ENCODE measurements at places on chromosomes 6 and 20.

DNA sequence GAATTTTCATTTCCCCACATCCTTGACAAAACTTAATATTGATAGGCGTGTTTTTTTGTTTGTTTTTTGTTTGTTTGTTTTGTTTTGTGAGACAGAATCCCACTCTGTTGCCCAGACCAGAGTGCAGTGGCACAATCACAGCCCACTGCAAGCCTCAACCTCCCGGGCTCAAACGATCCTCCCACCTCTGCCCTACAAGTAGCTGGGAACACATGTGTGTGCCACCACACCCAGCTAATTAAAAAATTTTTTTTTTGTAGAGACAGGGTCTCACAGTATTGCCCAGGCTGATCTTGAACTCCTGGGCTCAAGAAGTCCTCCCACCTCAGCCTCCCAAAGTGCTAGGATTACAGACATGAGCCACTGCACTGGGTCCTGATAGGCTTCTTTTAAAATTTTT, 9.2 kb downstream of the CEP57L1 start:
- no peak for DNase-seq

- no peak for DNase-seq
Observed at GRCh38 chr6:16972535-16972934, 129.3 kb upstream of the STMND1 start.

DNA sequence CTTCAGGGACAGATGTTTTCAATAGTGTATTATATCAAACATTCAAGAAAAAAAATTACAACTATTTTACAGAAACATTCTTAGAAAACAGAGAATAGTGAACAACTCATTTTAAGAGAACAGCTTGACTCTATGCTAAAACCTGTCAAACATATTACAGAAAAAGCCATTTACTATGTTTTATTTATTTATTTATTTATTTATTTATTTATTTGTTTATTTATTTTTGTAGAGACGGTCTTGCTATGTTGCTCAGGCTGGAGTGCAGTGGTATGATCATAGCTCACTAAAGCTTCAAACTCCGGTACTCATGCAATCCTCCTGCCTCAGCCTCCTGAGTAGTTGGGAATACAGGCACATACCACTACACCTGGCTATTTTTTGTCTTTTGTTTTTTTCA, 317.9 kb upstream of the HTR1E start:
- no peak for DNase-seq

GRCh38 chr6:49856282-49856681, 10.1 kb downstream of the CRISP1 start:
- no peak for DNase-seq

DNA sequence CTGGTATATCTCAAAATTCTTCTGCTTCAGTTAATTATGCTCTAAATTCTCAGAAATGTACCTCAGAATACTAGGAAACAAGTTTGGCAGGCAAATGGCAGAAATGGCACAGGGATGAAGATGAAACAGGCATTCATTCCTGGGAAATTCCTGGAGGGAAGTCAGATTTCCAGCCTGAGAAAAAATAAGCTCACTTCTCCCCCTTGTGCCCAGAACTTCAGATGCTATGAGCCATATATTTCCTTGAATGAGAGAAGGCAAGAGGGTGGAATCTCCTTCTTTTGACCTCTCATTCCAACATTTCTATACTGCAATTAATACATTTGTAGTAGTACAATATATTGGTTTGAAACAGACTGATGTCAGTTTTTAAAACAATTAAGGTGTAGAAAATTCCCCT, 22.8 kb downstream of the RGS17 start:
- DNase-seq: peak; percentile 60

- no peak for DNase-seq
Observed at GRCh38 chr6:140264431-140264830, 890.0 kb upstream of the CITED2 start.

- no peak for DNase-seq
Observed at GRCh38 chr6:100980949-100981348, 99.8 kb upstream of the ASCC3 start.

DNA sequence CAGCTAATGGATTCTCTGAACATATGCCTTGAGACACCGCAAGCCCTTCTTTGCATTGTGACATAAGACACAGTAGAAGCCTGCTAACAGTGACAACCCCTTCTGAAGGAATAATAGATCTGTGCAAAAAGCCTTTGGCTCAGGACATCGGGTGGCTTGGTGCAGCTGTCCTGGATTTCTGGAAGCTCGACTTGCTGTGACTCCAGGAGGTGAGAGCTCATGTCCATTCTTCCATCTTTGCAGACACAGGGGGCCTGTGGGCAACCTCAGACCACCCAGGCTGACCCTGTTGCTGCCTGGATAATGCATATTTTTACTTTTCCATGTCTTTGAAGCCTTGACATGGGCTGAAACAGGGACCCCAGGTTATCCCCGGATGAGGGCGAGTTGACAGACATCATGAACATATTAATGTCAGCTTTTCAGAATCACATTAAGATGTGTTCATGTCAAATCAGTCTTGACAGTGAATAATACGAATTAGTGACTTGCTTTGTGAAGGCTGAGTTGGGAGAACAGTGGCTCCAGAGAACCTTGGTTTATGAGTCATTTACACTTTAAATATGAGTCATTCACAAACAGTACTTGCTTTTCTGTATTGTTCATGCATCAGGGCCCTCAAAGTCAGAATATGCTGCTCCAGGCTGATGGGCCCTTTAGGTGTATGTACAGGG, 66.8 kb upstream of the IYD start:
- DNase-seq: no peak

GRCh38 chr20:62367136-62367632, at the start of gene LAMA5:
Gene LAMA5, minus strand, starts transcription at chr20:62367312. Its CDS starts 67 bp downstream, at chr20:62367245.
- no peak for DNase-seq

DNA sequence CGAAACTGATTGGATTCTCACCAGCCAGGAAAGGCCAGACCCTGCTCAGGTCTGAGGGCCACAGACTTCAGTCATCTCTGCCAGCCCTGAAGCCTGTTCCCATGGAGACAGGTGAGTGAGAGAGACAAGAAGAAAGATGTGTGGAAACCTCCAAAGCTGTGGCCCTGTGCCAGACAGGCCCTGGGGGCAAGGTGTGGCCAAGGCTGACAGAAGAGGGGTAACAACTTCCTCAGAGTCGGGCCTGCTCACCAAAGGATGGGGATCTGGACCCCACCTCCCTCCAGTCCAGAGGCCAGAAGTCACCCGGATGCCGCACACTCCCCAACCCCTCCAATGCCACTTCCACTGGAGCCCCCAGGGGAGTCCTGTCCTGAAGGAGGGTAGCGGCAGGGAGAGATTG, 73.6 kb downstream of the MDGA1 start:
- no peak for DNase-seq

GRCh38 chr6:15555101-15556038, 107.5 kb downstream of the DTNBP1 start:
- peak; percentile 58 for DNase-seq

GRCh38 chr6:25414755-25415154, 135.6 kb downstream of the CARMIL1 start:
- DNase-seq: no peak

GRCh38 chr20:53208110-53208832, 236.1 kb downstream of the TSHZ2 start:
- no peak for DNase-seq

DNA sequence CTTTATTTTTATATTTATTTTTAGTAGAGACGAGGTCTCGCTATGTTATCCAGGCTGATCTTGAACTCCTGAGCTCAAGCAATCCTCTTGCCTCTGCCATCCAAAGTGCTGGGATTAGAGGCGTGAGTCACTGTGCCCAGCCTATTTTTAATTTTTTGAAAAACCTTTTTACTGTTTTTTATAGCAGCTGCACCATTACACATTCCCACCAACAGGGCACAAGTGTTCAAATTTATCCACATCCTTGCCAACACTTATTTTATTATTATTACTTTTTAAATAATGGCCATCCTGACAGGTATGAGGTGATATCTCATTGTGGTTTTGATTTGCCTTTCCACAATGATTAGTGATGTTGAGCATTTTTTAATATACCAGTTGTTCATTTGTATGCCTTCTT, 42.5 kb downstream of the PACSIN1 start:
- DNase-seq: no peak

DNA sequence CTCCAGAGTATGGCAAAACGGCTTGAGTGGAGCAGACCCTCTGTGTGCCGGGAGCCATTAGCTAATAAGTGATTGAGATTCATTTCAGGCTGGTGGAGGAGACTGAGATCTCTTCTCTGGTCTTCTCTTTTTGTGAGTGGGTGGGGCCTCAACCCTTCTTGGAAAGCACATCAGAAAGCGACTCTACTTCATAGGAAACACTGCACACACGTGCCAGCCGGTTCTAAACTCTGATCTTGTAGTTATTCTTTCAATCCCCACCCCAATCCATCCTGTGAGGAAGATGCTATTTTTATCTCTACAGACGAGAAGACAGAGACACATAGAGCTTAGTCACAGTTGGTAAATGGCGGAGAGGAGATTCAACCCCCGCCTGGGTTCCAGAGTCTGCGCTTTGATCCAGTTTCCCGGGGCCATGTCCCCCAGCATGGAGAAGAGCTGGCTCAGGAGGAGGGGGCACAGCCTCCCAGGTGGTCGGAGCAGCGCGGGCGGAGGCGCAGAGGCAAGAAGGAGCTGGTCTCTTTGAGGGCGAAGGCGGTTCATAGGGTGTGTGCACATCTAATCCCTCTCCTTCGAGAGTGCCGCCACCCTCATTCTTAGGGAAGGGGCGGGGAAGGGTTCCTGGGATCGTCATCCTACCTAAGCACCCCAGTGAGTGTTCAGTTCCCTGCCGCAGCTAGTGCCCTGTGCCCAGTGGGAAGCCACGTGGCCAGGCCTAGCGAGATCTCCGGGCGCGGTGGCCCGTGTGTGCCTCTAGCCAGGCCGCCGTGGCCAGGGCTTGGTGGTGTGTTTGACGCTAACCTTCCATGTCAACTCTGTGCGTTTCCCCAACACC, 49.0 kb upstream of the TAGAP start:
- no peak for DNase-seq

DNA sequence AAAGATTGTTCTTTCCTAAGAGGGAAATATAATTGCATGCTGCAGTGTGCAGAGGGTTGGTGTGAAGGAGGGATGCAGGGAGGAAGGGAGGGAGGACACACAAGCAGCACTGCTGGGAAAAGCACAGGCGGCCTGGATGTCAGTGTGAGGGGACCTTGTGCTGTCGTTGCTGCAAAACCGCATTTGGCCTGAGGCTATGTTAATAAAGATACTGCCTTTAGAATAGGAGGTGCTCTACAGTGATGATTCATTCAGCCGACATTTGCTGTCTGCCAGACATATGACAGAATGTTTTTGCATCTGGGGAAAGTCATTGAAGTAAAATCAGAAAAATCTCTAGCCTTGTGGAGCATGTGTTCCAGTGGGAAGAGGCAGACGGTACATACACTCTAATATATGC, 50.5 kb upstream of the TRIM26 start:
- DNase-seq: no peak

GRCh38 chr20:39674842-39675241, 712.7 kb downstream of the DHX35 start:
- DNase-seq: no peak

DNA sequence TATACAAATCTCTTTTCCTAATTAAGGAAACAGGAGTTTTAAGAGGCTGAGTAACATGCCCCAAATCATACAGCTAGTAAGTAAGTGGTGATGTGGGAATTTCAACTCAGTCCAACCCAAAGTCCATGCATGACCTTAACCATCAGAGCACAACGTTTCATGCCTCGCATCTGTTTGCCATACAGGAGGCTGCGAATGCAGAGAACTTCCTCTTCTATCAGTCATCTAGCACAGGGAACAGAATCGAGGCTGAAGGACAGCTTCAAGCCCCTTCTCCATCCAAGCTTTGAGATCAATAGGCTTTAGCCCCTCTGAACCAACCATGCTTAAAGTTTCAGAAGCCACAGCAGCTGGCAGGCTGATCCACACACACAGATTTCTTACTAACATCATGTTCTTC, 113.2 kb downstream of the MAFB start:
- DNase-seq: no peak

GRCh38 chr6:30158475-30159040, 2.5 kb downstream of the TRIM10 start:
- DNase-seq: no peak

DNA sequence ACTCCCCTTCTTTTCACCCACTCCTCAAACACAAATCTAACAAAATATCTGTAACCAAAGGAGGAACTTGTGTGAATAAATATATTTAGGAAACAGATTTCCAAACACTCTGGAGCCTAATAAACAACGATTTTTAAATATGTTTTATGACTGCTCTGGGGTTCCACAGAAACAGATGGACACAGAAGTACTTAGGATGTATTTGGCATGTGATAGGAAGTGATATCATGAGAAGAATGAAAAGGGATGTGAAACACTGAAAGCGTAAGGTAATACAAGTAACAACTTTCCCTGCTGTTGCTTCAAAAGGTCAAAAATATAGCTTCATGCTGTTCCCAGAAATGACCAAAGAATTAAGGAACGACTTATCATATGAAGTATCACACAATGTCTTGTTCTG, 26.1 kb upstream of the ENPP1 start:
- no peak for DNase-seq

DNA sequence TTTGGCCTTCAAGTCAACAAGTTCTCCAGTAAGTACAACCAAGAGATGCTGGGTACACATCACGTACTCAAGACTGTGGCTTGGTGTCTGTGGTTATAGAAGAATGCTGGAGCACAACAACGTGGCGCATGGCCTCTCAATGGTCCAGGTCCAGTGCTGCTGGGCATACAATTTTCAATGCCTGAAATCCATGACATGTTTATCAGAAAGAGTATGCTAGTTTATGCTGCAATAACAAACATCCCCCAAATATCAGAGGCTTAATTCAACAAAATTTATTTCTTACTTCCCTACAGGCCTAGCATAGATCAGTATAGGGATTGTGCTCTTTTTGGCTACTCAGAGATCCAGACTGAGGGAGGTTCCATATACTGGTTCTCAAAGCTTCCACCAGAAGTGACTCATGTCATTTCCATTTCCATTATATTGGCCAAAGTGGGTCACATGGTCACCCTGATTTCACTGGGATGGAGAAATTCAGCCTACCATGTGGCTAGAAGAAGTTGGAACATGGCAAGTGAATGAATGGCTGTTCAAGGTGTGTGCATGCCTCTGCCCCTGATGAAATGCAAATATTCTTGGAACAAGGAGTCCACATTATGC, 33.3 kb upstream of the KIF16B start:
- no peak for DNase-seq

DNA sequence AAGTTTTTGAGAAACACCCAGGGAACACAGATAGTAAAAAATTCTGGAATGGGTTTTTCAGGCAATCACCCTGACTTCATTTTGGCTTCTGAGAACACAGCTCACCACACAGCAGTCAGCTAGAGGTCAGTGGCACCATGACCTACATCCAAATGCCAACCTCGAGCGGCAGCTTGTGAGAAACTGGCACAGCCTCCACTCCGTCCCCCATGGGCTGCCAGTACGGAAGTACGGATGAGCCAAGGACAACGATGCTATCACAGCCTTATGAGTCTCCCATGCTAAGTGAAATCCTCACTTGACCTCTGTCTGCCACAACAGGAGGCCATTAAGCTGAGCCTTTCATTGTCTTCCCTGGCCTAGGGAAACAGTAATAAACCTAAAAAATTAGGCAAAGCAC, 32.0 kb downstream of the KIF16B start:
- no peak for DNase-seq
